NCI-H774 (cell line): ENCODE measurements at places on chromosomes 12 and 14.

GRCh38 chr14:74459289-74459946 lies 33.4 kb upstream of the SYNDIG1L start:
- DNase-seq, result no peak

DNA sequence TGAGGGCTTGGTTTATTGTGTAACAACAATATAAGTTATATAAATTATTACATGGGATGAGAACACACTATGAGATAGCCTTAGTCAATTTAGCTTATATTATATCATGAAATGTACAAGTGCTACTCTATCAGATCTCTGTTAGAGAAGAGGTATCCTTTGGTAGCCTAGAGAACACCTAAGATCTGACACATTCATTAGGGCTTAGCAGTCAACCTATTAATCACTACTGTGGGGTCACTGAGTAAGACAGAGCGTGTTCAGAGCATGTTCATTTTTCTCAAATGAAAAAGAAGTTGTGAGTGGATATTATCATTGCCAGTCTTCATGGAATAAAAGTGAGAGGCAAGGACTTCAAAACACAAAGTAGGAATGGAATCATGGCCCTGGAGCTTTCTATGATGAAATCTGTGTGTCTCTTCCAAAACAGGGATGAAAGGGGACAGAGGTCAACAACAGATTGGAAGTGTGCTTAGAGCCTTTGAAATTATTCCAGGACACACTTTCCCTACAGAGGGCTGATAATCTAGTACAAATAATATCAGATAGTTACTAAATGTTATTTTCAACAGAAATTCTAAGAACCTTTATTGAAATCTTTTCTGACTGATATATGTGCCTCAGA lies 114.3 kb downstream of the SLC16A7 start:
- no peak for DNase-seq

DNA sequence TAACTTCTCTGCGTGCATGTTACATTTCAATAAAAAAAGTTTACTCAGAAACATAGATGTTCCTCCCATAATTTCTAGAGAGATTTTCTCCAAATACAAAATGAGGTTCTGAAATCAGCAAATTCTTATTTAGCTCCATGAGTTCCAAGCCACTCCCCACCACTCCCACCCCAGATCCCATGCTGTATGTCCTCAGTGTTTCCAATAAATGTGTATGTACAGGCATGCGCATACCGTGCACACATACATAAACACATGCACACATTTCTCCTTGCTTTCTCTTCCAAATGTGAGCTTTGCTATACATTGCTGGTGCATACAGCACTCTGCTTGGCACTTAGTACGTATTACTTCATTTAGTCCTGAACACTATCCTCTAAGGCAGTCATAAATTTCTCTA lies 209.7 kb downstream of the MSRB3 start:
- DNase-seq, result no peak

- no peak for DNase-seq
These were observed 25.8 kb downstream of the CCDC91 start for GRCh38 chr12:28216016-28216415.

GRCh38 chr12:24746006-24746671 lies 202.8 kb downstream of the BCAT1 start:
- DNase-seq, result no peak

- DNase-seq, result no peak
These were observed 8.4 kb downstream of the SYNDIG1L start for GRCh38 chr14:74417611-74418010.

DNA sequence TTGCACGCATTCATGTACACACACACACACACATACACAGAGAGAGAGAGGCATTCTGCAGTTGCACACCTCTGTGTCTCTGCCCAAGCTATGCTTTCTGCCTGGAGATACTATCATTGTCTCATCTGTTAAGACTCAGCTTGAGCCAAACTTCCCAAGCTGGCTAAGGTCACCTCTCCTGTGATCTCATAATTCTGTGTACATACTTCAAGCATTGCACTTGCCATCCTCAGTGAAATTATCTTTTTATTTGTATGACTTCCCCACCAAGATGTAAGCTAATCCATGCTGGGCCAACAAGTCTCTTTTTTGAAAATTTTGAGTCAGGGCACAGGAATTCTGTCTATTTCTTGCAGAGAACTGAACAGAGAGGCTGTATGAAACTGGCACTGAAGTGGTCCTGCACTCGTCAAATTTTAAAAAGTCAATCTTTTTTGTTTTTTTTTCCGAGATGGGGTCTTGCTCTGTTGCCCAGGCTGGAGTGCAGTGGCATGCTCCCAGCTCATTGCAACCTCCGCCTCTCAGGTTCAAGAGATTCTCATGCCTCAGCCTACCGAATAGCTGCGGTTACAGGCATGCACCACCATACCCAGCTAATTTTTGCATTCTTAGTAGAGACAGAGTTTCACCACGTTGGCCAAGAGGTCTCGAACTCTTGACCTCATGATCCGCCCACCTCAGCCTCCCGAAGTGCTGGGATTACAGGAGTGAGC lies 44.3 kb downstream of the TMTC1 start:
- DNase-seq, result no peak

DNA sequence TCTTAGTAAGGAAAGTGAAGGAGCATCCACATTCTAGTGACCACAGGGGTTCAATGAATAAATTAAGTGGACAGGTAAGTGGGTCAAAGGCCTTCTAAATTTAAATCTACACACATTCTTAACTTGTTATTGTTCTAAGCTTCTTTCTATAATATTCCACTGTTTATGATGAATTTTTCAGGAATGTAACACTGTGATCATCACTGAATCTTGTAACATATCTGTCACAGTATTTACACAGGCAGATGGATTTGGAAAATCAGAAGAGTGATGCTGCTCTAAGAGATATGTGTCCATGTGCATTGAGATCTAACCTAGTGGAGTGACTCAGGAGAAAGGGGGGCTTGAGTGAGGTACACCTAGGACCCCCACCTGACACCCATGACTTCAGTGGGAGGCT lies 115.4 kb upstream of the OVCH1 start:
- DNase-seq, result no peak

- DNase-seq, result no peak
These were observed 7.6 kb upstream of the NGB start for GRCh38 chr14:77278461-77279230.

- no peak for DNase-seq
These were observed 24.3 kb downstream of the TSPAN9 start for GRCh38 chr12:3101309-3102024.

DNA sequence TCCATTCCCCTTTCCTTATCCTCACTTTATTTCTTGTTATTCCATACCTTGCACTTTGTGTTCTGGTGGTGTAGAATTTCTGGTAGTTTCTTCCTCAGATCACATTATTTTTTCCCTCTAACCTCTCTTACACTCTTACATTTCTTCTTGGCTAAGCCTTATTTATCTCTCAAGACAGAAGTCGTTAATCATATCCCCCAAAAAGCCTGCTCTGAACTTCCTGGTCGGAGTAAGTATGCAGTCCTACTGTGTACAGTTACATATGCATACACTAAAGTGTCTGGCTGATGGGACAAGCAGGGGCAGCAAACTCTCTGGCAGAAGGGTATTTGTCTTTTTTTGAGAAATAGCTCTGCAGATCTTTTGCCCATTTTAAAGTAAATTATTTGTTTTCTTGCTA lies 33.1 kb upstream of the USP15 start:
- DNase-seq, result no peak

GRCh38 chr12:4435537-4435936 lies 10.1 kb downstream of the FGF6 start:
- DNase-seq, result no peak

- DNase-seq, result no peak
These were observed 283.5 kb downstream of the GLT1D1 start for GRCh38 chr12:129136694-129137325.

- no peak for DNase-seq
These were observed 51.0 kb upstream of the PRB2 start for GRCh38 chr12:11446372-11446771.

DNA sequence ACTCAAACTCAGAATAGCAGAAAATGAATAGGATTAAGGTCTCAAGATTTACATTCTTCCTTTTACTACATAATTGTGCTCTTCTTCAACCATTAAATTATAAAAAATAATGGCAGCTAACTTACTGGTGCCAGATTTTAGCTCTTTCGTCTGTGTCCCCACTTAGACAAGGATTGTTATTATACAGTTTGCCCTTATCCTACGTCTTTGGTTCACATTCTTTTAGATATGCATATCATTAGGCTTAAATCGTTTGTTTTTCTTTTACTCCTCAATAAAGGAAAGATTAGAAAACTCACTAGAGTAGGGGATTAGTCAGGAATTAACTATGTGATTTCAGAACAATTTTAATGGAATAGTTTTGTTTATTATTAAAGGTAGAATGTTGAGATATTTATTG lies 129.6 kb upstream of the GARIN2 start:
- no peak for DNase-seq

- no peak for DNase-seq
These were observed 54.0 kb downstream of the SLC38A1 start for GRCh38 chr12:46214668-46215436.

- DNase-seq, result no peak
These were observed 34.1 kb upstream of the ITPR2 start for GRCh38 chr12:26867080-26867479.

DNA sequence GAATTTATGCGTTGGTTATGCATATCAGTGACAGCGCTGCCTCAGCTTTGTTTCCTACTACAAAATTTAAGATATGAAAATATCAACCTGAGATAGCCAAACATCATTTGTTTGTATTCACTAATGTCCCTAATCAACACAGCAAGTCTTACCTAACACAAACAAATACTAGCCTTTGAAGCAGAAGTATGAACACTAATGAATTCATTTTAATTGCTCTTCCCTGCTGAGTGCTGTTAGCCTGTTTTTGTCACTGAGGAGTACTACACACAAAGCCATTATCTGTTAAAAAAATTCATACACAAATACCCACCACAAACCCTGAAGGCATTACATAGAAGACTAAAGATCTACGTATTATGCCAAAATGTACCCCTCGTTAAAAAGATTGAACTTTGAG lies 150.8 kb downstream of the HELB start:
- peak; percentile 53 for DNase-seq

DNA sequence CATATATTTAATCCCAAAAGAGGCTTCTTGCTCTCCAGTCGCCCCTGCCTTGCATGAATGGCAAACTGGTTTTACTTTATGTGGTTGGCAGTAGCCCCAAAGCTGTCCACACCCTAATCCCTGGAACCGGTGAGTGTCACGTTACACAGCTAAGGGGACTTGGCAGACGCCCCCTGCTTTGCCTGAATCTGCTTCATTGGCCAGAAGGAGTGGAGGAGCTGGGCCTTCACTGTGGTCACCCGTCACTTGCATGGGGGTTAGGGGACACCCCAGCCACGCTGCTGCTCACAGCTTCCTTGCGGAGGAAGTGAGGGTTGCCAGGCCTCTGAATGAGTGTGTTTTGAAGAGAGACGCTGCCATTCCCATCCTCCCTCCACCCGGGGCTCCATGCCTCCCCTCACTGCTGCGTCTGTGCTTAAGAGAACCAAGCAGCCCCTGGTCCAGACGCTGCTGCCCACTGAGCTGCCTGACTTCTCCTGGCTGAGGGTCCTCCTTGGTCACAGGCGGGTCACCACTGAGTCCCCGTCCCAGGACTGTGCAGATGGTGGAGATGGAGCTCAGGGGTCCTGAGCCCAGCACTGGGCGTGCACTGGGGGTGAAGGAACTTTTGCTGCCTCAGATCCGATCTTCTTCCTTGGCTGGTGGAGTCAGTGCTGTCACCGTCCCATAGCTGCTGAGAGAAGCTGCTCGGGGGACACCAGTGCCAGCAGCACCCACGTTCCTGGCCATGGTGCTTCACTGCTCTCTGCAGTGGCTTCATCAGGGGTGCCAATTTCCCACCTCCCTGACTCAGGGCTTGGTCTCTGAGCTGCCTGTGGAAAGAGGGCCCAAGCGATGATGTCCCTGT lies 39.8 kb downstream of the GALNT9 start:
- no peak for DNase-seq

DNA sequence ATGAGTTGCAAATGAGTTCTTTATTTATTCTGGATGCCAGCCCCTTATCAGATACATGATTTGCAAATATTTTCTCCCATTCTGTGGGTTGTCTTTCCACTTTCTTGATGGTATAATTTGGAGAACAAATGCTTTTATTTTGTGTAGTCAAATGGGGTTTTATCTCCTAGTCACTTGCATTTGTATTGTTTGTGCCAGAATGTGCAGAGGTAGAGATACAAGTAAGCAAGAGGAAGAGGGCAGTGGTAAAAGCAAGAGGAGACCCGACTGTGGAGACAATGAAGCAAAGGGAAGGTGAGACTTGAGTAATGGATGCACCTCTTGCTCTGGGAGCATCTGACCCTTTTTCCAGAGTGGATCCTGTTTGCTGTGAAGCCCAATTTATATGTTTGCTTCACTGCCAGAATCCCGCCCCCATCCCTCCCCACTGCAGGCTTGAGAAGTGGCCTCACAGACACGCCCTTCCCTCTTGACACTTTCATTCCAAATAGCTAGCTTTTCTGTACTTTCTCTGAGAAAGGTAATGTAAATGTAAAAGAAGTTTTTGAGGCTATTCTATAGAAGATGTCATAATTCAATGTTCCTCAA lies 786 bp upstream of the PFKM start:
- no peak for DNase-seq

- DNase-seq, result no peak
These were observed 133.9 kb downstream of the C12orf75 start for GRCh38 chr12:105464406-105464805.

GRCh38 chr12:63068857-63069442 lies 82.1 kb downstream of the AVPR1A start:
- peak; percentile 32 for DNase-seq

DNA sequence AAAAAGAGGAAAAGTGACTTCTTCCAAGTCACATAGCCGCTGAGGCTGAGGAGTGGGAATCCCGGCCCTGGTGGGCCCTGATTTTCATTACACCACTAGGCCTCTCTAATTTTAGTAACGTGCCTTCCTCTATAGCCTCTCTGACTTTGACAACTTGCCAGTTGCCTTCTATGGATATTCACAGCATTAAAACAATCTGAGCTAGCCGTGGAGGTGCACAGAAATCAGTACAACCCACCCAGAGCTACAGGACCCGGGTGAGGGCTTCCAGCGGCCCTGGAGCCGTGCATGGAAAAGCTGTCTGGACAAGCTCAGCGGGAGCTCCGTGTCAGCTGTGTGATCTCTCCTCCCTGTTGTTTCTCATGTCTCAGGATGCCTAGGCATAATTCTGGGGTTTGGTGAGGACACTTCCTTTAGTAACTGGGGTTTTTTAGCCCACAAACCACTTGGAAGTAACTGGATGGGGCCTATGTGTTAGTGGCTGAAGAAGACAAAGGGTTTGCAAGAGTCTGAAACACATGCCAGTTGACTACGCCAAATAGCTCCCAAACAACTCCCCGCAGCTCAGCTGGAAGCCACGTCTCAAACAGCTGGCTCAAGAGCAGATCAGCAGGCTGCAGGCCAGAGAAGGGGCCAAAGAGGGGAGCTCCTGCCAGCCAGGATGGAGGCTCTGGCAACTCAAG lies 53.0 kb downstream of the SSH1 start:
- no peak for DNase-seq

- DNase-seq, result no peak
These were observed 44.5 kb downstream of the TECPR2 start for GRCh38 chr14:102407258-102407657.

- DNase-seq, result no peak
These were observed 124.4 kb downstream of the MYRFL start for GRCh38 chr12:69949311-69950002.
